ENCODE measurements at places on chromosomes 6 and 20. TPM values are rescaled to one million over a fixed set of nuclear protein-coding genes. Genes with fewer than 3 reads are reported as not detected.
A peak's percentile ranks its signal among the peaks of the same experiment; 100 is the strongest.

The RHAG gene
- 2.5 TPM for total RNA-seq

The KCNQ2 gene
- 1.2 TPM for total RNA-seq

The HSD17B8 gene
- total RNA-seq, result 17.7 TPM

- no peak for DNase-seq
Measured at GRCh38 chr6:111950661-111951496, 77.6 kb upstream of the FYN start.

The GPX5 gene
- total RNA-seq, result not detected

The SLC17A2 gene
- not detected for total RNA-seq

The MUC21 gene
- total RNA-seq, result 207 TPM

DNA sequence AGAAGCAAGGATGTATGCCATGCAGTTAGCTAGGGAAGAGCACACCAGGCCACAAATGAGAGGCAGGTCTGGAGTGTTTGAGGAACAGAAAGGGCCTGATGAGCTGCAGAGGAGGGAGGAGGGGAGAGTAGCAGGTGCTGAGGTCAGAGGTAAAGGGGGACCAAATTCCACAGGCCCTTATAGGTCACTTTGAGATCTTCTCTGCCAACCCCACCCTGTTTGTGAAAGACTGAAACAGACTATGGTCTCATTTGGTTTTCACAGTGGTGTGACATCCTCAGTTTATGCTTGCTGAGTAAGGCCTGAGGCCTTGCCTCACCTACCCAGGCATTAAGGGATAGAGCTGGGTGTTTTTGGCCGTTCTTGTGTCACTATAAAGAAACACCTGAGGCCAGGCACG is 187.7 kb upstream of the MYLIP start:
- no peak for DNase-seq

- no peak for DNase-seq
Measured at GRCh38 chr6:96246563-96246962, 230.8 kb downstream of the FUT9 start.

The RIPOR3 gene
- total RNA-seq, result 38.1 TPM

- no peak for DNase-seq
Measured at GRCh38 chr6:37630281-37630799, 67.3 kb downstream of the MDGA1 start.

DNA sequence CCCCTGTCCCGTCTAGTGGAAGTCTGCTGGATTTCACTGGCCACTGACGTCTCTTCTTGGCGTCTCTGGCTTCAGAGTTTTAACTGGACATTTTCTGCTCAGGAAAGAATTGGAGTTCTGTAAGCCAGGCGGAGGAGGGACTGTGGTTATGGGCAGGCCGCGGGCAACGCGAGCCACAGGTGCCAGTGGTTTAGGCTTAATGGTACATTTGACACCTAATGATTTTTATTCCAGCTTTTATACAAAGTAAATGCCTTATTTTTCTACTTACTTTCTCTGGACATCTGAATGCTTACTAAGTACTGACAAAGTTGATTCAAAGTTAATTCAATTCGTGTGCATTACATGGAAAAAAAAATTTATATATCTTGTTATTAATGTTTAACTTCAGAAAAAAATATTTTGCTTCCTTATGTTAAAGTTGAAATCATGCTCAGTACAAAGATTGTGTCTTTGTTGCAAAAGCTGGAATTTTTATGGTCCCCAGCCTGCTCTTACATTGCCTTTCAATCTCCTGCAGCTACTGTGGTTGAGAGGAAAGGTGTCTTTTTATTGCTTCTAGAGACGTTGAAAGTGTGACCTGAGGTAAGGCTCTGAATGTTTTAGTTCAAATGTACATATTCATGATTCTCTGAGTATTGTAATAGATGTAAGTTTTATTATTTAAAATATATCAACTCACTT is 231.0 kb downstream of the SMOC2 start:
- DNase-seq, result no peak

- DNase-seq, result no peak
Measured at GRCh38 chr20:63101781-63102720, 95.3 kb upstream of the BHLHE23 start.

The SCRT2 gene
- total RNA-seq, result not detected

- no peak for DNase-seq
Measured at GRCh38 chr6:17165383-17165782, 63.5 kb downstream of the STMND1 start.

DNA sequence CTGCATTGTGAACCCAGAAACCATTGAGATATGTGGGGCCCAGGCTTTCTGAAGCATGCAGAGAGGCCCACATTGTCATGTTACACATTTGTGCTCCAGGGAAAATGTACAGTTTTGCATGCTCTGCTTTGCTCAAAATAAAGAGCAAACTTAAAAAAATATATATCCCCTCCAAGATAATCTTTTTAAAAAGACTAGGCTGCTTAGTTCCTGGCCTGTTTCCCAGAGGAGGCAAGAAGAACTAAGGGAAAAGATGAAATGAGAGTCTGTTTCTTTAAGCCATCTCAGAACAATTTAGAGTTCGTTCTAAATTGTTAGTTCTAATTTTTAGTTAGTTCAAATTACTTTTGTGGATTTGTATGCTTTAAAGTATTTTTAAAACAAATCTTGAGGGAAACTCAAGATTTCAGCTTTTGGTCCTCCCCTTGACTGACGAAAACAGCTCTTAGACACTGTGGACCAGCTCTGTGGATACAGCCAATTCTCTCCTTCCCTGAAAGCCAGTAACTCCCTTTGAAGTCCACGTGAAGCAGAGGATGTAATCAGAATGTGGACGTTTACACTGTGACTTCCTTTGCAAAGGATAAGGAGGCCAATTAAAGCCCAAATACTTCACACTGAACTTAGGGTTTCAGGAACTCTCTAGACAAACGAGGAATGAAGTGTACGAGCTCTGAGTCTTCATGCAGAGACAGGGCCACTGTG is 84.7 kb downstream of the CD164 start:
- DNase-seq, result no peak

- peak; percentile 86 for DNase-seq
Measured at GRCh38 chr20:29409833-29410805, 1847.3 kb upstream of the DEFB115 start.

The CENPB gene
- total RNA-seq, result 62.9 TPM

DNA sequence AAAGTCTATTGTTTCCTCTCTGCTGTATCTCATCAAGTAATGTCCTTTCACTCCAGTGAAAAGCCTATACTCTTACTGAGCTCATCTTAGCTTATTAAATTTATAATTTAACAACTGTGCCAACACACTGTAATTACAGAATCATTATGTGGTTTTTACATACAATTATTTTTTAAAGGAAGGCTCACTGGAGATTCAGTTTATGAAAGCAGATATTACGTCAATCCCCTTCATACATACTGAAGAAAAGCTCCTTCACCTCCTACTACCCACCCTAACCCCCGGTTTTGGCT is 28.1 kb downstream of the ARHGAP18 start:
- DNase-seq, result no peak

DNA sequence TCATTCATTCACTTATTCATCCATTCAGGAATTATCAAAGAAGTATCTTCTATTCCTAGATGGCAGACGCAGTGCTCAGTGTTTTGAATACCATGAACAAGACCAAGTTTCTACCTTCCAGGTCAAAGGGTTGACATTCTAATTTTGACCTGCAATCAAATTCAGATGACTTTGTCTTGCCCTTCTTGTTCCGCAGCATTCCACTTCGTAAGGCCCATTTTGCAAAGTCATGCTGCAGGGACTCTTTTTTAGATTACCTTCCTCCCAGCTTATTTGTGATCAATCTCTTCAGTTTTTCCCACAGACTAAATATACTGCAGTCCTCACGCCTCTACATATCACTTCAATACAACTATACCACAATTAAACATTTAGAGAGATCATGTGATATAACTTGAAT is 7.1 kb upstream of the TAAR1 start:
- DNase-seq, result no peak

DNA sequence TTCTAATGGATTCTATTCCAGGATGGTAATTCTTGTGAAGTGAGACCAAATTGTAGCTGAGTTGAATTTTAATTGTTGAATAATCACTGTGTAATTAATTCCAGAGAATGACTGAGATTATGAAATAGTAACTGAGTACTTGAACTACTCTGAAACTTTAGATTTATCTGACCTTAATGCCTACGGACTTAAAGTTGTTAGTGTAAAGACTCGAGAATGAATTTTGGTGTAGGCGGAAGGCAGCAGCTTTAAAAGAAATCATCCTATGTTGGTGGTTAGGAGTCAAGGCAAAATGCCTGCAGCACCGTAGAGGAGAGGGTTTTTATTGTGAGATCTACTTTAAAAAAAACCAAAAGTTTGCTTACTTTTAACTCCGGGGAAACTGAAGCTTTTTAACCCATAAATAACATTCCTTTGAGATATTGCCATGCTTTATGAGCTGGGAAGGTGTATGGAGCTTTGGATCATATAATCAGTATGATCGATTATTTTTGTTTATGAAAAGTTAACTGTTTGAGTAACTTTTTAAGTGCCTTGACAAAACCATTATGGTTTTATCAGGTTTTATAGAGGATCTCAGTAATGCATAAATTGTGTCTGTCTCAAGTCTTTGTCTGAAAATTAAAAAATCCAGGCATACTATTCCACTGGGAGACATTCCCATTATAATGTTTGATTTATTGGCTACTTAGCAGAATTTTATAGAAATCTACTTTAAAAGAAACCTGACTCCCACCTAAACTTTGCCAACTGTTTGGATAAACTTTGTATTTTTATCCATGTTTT is 46.1 kb downstream of the MYO6 start:
- DNase-seq, result no peak

The SNPH gene
- total RNA-seq, result 6.4 TPM

DNA sequence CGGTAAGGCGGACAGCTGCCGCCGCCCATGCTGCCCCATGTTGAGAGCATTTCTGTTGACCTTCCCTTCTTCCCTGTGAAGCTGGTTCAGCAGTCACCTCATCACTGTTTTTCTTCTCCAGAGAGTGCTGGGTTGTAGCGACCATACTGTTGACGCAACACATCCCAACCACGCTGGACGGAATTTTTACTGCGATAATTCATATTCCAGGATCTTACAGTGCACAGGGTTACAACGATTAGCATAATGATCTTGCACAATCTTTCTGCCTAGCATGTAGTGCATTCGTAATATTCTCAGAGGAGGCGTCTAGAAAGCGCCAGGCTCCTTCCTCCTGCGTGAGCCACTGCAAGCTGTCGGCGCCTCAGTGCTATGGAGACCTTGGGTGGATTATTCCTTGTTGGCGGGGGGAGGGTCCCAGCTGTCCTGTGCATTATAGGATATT is 137.0 kb downstream of the MTHFD1L start:
- DNase-seq, result no peak

- DNase-seq, result no peak
Measured at GRCh38 chr6:137033828-137034227, 10.9 kb downstream of the IL20RA start.
